Suppressor macrophage treated with lipopolysaccharide for 1 hour (primary cell): ENCODE measurements at places on chromosomes 7 and 10.

GRCh38 chr7:6382817-6383216, 64.9 kb downstream of the DAGLB start:
- peak; percentile 97 for DNase-seq

DNA sequence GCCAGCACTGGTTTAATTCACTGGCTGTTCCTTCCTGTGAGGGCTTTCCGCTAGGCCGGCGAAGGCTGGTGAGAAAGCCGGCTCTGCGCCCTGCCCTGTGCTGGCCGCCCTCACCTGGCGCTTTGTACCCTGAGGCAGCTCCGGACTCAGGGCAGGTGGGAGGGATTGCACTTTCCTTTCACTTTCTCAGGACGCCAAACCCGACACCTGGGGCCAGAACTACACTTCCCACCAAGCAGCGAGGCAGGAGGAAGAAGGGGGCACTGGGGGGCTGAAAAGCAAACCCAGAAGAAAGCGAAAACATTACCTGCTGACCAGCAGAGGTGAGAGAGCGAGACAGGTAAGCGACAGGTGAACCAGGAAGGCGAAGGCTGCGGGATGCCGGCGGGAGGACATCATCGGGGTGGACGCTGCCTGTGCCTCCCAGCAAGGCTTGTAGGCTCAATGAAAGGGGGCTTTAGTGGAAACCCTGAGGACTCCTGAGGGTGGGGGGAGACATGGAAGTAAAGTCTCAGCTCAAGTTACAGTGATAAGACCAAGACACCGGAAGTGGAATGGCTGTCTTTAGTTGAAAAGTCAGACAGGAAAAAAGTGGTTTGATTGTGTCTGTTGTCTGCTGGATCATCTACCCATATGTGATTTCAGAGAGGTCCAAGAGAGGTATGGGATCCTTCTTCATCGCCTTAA, at the start of gene RAB19:
TSS of gene RAB19 (plus strand) at position 181 of the 687 bp plus-strand sequence. CDS start 3,589 bp downstream, outside the sequence.
- DNase-seq: no peak

GRCh38 chr7:13911909-13912308, 77.6 kb downstream of the ETV1 start:
- DNase-seq: no peak

DNA sequence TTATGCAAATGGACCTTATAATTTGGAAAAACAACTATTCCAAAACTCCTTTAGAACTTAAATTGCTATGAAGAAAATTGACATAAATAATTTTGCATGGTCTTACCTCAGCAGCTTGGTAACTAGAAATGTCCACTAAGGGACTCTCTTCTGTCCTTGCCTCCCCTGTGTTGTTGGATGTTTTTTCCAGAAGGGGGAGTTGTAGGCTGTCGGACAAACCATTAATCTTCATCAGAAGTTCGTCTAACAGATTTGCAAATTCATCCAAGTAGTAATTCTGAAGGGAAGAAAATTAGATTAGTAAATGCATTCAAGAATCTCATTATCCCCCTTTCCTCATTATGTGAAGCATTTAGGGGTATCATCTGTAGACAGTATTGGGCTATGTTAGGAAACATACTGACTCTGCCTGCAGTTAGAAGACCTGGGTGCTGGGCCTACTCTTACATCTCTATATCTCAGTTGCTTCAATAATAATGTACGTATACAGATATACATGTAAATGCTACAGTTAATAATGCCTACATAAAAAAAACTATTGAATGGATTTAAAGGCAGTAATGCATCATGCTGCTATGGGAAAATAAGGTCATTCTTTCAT, 155.6 kb downstream of the PKD1L1 start:
- peak; percentile 65 for DNase-seq
